ENCODE measurements at places on chromosomes 3 and 15.

- DNase-seq, result no peak
Measured at GRCh38 chr3:168047190-168047795, 48.4 kb downstream of the GOLIM4 start.

GRCh38 chr15:88838667-88839066, 35.4 kb downstream of the ACAN start:
- no peak for DNase-seq

DNA sequence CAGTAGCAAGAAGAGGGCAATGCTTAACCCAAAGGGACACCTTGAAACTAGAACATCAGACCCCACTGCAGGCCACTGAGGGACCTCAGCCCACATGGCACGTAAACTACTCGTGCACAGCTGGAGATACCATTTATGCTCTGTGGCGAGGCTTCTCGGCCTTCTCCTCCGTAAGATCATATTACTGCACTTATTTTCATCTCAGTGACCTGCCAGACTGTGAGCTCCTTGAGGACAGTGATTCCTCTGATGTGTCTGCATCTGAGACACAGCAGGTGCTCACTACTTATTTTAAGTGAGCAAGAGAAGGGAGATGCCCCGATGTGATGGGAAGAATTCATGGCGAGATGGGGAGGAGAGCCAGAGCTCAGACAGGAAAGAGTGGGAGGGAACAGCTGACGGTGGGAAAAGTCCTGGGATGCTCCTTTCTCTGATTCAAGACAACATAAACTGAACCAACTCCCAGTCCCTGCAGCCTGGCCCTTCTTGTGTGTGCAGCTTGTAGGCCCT, 137.6 kb downstream of the RPLP1 start:
- DNase-seq, result no peak

DNA sequence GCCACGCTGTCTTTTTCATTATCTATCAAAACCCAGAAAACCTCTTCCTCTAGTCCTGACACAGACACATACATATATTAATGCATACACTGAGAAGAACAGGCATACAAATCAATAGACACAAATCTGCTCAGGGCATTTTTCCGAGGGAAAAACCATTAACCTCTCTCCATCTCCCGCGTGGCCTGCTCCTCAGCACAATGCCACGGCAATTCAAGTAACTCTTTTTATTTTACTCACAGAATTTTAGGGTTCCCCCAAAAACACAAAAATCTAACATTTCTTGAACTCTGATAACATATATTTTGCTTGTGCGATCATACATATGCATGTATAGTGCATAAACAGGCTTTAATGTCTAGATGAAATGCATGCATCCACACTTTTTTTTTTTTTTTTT, 110.8 kb upstream of the NSMCE3 start:
- no peak for DNase-seq

- no peak for DNase-seq
Measured at GRCh38 chr15:90402223-90402622, 14.2 kb downstream of the IQGAP1 start.

DNA sequence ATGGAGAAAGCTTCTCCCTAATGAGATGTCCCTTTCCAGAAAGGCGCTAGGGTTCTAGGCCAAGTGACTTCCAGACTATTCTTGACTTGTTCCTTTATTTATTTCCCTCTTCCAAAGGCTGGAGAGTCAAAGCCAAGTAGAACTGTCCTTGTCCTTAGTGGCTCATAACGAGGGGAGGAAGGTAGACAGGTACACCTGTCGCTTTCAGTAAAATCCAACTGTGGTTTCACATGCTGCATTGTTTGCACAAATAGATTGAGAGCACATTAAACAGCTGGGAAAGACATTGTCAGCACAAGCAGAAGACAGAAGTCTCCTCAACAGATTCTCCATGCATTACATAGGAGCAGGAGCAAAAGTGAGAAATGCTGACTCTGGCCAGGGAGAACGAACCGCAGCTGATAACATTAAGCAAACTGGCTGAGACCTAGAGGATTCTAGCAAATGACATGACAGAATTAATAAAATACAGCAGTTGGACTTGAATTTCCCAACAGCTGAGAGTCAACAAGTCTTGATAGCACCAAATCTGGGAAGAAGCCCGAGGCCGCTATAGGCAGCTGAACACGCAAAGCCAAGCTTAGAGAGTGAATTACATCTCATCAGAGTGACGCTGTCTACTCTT, 227.7 kb downstream of the TLE3 start:
- DNase-seq, result no peak

- DNase-seq, result no peak
Measured at GRCh38 chr3:136840252-136840651, 21.3 kb downstream of the SLC35G2 start.

GRCh38 chr15:73922186-73923151, 3.8 kb upstream of the LOXL1 start:
- DNase-seq, result no peak

GRCh38 chr15:31563421-31563820, 236.8 kb downstream of the KLF13 start:
- no peak for DNase-seq

- no peak for DNase-seq
Measured at GRCh38 chr3:121152573-121152972, 244.6 kb downstream of the STXBP5L start.

GRCh38 chr3:104628185-104628789, 738.4 kb upstream of the ALCAM start:
- no peak for DNase-seq

GRCh38 chr3:128345196-128345595, 121.5 kb downstream of the DNAJB8 start:
- DNase-seq, result no peak

DNA sequence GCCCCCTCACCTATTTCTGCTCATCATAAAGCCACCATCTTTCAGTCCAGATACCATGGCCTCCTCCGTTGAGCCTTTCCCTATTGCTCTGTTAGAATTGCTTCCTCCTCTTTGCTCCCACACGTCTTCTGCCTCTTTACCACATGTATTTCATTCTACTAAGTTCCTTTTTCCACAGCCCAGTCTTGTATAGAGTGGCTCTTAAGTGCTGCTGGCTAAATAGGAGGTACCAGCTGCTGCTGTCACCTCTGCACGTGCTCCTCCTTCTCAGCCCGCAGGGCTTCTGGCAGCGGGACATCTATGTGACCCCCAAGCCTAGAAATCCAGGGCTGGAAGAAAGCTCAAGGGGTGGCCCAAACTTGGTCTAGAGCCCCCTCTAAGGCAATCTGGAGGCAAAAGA, 38.8 kb upstream of the PLXND1 start:
- DNase-seq, result no peak

- no peak for DNase-seq
Measured at GRCh38 chr3:173793963-173794362, 396.4 kb downstream of the NLGN1 start.

DNA sequence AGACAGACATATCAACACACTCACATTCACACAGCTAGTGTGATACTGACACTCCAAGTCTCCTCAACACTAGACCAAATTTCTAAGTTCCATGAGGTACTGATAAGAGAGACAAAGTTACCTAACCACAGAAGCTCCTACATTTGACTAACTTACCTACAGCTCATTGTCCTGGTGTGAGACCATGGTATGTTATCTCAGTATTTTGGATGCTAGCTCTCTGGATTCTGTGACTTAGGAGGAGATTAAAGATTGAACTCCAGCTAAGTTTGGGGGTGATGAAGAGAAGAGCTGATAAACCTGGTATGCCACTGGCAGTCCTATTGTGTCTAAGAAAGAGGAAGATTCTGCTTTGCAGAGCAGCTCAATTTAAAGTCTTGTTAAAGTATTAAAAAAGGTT, 144.0 kb upstream of the MYRIP start:
- no peak for DNase-seq

GRCh38 chr15:90002428-90002844, 1.3 kb downstream of the ZNF710 start:
- peak; percentile 32 for DNase-seq

DNA sequence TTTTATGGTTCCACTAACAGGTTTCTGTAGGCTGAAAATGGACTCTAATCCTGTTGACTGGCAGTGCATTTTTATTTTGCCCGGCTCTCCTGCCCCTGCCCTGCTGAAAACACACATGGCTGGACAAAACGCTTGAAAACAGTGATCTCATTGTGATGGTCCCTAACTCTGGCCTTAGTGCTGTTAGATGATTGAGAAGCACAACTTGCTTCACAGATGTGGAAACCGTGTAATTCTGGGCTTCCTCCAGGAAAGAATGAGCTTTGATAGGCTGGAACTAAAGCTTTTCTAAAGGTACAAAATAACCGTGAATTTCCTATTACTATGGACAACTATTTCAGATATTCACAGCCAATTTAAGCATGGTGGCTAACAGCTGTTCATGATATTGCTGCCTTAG, 121.4 kb downstream of the VGLL3 start:
- DNase-seq, result no peak

DNA sequence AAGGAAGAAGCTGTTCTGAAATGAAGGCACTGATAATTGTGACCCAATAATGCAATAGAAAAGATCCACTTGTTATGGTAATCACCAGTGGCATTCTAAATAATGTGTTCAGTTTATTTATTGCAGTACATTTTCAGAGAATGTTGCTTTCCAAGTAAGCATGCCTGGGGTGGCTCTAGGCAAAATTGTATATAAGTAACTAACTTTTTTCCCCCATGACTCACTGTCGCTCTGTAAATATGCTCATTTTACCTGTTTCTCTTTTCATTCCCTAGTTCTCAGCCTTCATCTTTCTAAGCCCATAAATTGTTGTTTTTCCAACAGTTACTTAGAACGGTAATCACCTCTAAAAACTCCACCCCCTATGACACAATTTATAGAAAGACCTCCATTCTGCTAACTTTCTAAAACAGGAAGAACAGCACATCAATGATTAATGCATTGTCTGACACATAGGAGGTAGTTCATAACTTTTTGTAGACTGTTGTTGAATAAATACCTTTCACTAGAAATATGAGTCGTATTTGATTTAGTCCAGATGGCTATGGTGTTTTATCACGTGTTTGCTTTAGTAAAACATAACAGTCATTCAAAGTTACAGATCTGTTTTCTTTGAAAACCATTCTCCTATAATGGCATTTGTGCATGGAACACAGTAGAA, 143.1 kb downstream of the LSAMP start:
- DNase-seq, result no peak

DNA sequence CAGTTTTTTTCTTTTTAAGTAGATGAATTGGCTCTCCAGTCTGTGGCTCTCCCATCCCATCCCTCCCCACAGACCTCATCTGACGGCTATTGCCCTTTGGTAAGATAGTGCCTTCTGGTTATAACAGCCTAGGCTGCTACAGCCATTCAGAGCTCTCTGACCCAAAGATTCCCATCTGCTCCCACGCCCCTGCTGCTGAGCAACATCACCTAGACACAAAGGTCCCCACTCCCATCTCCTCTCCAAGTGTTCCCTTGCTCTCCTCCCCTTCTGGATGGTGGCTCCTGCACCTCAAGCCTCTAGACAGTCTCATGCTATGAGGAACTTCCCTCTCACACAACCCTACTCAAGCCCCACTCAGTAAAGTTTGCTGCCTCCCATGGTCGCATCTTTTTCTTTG, 23.7 kb downstream of the FBXW12 start:
- DNase-seq, result no peak

- no peak for DNase-seq
Measured at GRCh38 chr15:88388686-88389085, 78.5 kb downstream of the MRPL46 start.

DNA sequence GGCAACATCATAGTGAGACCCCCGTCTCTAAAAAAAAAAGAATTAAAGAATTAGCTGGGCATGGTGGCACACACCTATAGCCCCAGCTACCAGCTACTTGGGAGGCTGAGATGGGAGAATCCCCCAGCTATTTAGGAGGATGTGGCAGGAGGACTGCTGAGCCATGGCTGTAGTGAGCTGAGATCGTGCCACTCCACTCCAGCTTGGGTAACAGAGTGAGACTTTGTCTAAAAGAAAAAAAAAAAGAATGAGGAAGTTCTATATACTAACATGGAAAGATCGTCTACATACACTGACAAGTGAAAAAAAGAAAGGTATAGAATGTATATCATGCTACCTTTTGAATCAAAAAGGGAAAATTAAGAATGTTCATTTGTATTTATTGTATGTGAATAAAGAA, 83.9 kb upstream of the CDAN1 start:
- no peak for DNase-seq

- no peak for DNase-seq
Measured at GRCh38 chr3:187456250-187456649, 88.1 kb downstream of the RTP4 start.

DNA sequence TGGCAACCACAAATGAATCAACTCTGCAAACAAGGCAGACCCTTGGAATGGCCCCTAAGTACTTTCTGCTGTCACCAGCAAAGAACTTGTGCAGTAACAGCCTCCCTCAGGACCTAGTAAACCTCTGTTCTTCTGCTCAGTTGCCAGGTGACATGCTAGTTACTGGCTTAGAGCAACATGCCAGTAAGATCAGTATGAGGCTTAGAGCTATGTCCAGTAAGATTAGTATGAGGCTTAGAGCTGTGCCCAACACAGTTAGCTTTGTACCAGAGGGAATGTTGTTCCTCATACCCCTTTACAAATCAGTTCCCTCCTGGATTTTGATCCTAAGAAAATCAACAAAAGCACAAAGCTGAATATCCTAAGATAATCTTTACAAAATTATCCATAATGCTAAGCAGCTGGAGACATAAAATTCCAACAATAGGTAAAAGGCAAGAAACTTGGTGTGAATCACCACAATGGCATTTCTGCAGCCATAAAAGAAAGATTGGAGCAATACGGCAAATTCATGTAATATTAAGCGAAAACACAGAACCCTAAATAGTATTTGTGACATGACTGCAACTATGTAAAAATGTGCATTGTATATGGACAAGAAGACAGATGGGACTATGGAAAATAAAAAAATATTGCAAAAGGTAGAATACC, 107.3 kb upstream of the LPP start:
- DNase-seq, result no peak

- DNase-seq, result no peak
Measured at GRCh38 chr3:138769616-138770015, 65.1 kb downstream of the PIK3CB start.

DNA sequence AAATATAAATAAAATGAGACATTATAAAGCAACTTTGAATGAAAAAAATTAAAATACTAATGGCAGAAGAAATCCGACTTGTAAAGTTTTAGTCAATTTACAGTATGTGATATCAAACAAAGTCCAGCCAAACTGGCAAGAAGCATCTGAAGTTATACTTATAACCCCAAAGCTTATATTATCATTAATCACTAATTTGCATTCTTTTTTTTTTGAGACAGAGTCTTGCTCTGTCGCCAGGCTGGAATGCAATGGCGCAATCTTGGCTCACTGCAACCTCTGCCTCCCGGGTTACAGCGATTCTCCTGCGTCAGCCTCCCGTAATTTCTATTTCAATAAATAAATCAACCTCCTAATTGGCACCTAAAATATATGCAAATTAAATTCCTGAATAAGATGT, 80.1 kb downstream of the AQR start:
- no peak for DNase-seq

- DNase-seq, result peak; percentile 42
Measured at GRCh38 chr15:85858586-85859375, 64.1 kb upstream of the KLHL25 start.

DNA sequence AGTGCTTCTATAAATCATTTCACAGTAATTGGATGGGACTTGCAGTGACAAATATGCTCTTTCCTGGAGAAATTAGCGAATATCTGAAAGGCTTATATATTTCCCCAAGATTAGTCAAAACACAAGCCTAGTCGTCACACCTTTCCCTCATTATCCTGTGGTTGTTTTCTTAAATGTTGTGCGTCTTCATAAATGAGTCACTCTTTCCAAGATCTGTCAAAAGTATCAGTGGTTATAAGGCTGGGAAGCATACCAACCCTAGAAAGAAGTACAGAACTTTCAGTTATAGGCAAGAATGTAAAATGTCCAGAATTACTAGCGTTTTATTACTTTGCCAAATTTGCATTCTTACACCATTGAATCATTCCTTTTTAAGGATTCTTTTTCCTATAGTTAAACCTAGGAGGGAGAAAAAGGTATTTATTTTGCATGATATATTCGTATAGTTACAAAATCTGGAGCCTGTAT, 33.6 kb downstream of the TMEM212 start:
- no peak for DNase-seq

Data from stimulated activated CD8-positive, alpha-beta memory T cell treated with anti-CD3 and anti-CD28 coated beads, Interleukin-7, amount 100 ng/mL, for 48 hours (primary cell).